ENCODE measurements at places on chromosomes 12 and 14.

DNA sequence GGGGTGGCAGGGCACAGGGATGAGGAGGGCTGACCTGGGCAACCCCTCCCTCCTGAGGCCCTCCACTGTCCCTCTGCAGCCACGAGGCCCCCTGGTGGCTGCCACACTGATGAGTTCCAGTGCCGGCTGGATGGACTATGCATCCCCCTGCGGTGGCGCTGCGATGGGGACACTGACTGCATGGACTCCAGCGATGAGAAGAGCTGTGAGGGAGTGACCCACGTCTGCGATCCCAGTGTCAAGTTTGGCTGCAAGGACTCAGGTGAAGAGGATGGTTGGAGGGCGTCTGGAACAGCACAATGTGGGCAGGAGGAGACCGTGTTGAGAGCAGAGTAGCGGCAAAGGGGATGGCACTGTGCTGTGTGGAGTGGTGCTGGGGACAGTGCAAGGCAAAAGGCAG, 25.7 kb upstream of the LRP1-AS start:
- no peak for DNase-seq

GRCh38 chr12:23813206-23813605, 136.3 kb downstream of the SOX5 start:
- no peak for DNase-seq

DNA sequence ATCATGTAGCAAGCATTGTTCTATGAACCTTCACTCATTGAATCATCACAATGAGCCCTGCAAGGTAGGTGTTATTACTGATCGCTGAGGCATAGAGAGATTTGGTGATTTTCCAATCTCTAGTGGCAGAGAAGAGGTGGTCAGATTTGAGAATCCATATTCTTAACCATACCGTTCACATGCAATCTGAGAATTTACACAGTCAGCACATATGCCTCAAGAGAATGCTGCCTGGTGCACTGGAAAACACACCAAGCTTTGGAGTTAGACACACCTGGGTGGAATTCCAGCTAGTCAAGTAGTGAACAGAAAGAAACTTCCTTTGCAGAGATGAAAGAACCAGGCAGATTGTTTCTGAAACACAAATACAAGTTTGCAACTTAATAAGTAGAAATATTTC, 94.1 kb downstream of the LGR5 start:
- DNase-seq: no peak

DNA sequence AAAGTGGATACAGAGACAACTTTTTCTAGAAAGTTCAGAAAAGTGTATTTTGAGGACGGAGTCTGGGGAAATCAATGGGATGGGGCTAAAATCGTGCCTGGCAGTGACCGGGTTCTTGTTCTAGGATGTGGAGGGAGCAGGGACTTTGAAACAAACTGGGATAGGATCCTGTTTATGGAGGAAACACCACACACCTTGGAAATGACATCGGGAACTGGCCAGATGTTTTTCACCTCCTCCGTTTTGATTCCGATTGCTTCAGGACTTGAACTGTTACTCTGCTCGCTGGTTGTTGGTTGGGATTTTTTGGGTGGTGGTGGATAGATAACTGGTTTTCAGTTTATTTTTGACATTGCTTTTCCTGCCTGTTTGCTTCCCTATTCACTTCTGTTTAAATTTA, 506 bp downstream of the EMP1 start:
- DNase-seq: no peak
